Left ventricle myocardium inferior (tissue), 1 donor: ENCODE measurements at places on chromosomes 3 and 15.

GRCh38 chr3:49727154-49727923, 3.6 kb upstream of the GMPPB start:
- DNase-seq: peak; percentile 14

GRCh38 chr3:12729051-12729651, 29.9 kb downstream of the TMEM40 start:
- DNase-seq: peak; percentile 41

DNA sequence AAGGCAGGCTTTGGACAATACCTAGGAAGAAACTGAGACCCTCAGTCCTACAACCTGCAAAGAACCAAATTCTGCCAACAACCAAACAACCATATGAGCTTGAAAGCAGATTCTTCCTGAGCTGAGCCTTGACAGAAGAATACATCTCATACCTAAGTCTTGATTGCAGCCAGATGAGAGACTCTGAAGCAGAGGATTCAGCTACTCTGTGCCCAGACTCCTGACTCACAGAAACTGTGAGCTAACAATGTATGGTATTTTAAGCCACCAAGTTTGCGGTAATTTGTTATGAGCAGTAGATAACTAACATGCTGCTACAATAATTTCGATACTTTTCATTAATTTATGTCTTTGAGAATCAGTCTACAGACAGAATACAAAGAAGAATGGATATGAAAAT, 325.1 kb upstream of the CBLB start:
- DNase-seq: no peak

DNA sequence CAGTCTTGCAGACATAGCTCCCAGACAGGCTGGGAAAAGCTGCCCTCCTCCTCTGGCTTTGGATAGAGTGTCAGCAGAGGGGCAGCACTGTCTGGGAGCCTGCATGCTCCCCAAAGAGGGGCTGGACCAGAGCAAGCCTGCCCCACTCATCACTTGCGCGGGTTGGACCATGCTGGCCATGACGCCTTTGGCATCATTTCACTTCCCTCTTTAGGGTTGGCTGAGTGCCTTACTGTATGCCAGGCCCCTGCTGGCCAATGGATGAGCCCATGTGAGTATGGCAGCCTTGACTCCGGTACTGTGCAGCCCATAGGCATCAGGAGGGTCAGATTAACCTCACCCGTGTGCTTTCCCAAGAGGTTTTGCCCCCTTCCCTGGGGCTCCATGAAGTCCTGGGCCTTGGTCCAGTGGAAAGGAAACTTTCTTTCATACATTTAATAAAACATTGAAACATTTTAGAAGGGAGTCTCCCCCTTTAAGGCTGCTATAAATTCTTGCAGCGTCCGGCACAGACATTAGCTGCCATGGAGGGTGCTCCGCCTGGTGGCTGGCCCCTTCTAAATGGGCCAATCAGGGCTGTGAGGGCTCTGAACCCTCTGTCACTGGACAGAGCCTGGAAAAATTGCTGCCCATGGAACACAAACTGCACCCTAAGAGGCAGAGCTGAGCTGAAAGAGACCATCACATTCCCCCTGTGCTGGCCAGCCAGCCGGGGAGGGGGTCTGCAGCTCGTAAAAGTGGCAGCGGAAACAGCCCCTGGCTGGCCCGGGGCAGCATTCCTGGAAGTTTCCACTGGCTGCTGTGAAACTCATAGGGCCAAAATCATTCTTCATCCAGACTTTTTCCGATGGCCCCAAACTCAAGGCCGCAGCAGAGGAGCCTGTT, 20.8 kb upstream of the DUSP7 start:
- DNase-seq: no peak

GRCh38 chr3:68402235-68402918, 530.0 kb downstream of the TAFA4 start:
- no peak for DNase-seq

- DNase-seq: no peak
Observed at GRCh38 chr3:52069855-52070254, 13.5 kb upstream of the DUSP7 start.

DNA sequence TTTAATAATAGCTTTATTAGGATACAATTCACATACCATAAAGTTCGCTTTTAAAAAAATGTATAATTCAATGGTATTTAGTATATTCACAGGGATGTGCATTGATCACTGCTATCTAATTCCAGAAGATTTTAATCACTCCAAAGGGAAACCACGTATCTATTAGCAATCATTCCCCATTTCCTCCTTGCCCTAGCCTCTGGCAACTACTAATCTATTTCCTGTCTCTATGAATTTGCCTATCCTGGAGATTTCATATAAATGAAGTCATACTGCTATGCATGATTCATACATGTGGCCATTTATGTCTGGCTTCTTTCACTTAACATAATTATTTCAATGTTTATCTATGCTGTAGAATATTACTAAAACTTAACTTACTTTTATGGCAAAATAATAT, 32.0 kb upstream of the CASR start:
- no peak for DNase-seq
